ENCODE measurements at places on chromosomes 3 and 15.

DNA sequence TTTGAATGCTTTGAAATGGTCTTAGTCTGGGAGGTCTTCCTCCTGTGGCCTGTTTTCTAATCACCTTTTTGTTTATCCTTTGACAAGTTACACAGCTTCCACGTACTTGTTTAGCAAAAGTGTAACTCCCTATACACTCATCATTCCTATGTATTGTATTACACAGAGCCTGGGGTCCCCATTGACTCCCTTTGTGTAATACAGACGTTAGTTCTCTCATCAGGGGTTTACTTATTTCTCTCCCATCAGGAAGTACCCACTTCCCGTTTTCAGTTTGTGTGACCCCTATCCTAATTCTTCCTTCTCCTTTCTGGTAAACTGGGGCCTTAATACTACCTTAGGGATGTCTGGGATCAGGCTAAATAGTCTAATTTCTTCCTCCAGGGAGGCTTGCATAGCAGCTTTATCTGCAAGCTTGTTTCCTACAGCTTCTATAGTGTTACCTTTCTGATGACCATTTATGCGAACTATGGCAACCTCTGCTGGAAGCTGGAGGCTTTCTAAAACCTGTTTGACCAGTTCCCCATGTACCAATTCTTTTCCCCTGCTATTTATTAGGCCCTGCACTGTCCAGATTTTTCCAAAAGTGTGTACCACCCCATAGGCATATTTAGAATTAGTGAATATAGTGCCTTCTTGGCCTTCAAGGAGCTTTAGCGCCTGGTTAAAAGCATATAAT, 22.4 kb downstream of the ARL8B start:
- no peak for DNase-seq

DNA sequence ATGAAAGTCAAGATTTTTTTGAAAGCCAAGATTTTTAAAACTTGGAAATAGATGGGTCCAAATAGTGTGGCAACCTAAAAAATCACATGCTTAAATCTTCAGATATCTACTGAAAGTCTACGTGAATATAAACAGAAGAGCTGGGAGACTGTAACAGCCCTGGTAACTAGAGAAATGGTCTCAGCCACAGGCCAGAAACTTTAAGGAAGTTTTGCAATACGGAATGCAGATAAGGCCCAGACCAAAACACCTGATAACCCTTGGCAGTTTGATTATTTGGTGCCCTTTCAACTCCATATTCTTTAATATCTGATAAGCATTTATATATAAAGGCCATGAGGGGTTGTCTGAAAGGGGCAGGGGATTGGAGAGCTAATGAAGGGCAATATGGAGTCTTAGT, 537.3 kb upstream of the TGFBR2 start:
- DNase-seq, result no peak

DNA sequence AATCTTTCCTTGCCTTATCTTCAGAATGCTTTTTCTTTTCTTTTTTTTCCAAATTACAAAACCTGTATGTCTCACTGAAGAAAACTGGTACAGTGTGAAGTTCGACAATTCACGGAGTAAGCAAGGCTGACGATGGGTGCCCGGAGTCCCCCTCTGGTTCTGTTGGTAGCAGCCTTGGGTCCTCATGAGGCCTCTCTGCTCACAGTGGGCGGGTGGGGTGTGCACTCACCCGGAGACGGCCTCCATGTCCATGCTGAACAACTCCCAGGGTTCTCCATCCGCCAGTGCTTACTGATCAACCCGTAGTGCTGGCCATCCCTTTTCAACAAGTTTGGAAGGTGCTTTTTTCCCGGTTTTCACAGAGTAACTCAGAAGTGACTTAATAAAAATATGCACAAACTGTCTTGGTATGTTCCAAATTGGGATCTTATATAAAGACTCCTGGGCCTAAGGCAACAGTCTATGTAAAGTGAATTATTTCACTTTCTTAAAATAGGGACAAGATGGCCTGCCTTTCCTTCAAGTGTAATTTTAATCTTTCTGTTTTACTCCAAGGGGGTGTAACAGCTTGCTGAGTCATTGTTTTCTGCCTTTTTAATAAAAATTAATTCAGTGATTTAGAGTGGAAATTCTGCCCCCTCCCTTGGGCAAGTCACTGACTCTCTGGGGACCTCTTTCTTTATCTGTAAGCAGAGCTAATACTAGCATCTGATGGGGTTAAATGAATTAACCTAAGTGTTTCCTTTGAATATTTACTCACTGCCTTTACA, 23.7 kb downstream of the LRRK1 start:
- DNase-seq, result no peak

DNA sequence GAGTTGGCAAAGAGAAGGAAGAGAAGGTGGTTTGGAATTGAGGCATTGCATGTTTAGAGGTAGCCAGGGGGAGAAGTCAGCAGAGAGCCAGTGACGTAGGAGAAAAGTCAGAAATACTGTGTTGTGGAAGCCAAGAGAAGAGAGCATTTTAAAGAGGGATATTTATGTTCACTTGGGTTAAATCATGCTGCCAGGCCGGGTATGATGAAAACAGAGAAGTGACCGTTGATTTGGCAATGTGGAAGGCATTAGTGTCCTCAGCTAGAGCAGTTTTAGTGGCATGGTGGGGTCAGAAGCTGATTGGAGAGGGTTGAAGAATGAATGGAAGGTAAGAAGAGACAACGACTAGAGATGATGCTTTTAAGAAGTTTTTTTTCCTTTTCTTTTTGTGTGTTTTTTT, 24.5 kb downstream of the RASA2 start:
- no peak for DNase-seq

- DNase-seq, result no peak
Measured at GRCh38 chr15:100628746-100629145, 26.4 kb downstream of the ASB7 start.

DNA sequence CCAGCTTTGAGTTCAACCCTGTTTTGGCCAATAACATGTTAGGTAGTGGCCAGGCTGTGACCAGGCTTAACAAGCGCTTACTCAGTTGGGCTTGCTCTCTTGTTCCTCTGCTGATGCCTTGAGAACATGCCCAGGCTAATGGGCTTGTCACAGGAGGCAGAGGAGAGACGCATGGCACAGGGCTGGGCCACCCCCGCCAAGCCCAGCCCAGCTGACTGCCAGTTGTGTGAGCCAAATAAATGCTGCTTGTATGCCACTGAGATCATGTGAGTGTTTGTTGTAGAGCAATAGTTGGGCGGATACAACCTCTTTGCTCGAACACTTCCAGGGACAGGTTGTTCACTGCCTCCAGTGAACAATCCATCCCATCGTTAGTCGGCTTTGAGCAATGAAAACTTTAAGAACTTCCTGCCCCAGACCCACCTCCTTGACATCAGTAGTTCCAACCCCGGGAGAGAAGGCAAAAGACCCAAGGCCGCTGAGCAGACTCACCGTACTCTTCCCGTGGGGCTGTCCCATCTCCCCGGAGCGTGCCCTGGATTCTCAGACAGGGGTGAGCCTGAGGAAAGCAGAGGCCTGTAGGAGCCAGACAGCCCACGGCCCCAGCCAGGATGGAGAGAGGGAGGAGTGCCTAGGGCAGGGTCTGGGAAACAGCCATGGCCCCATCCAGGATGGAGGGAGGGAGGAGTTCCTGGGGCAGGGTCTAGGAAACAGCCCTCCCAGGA, 4.1 kb downstream of the PLA2G4F start:
- no peak for DNase-seq

DNA sequence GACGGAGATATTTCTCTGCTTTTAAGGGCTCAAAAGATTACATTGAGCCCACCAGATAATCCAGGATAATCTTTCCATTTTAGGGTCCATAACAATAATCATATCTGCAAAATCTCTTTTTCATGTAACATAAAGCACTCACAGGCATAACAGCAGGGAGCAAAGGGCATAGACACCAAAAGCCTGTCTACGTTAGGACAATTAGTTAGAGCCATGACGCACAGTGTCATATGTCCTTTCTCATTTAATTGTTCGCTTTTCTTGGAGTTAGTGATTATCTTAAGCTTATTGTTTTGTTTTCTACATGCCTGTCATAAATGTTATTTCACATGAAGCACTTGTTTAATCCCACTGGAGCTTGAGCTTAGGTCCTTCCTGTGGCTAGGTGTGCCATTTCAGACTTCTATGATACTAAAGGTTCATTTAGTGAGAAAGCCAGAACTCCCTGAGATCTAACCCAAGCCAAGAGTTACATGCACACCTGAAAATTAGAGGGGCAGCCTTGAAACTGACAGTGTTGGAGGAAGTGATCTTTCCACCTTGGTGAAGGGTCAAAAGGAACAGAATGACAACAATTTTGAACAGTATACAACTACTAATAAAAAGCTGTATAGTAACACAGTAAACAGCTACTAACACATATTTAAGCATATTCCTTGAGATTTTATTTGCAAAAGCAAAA, 11.7 kb upstream of the HHATL start:
- no peak for DNase-seq

GRCh38 chr3:28601291-28601690, 252.7 kb upstream of the AZI2 start:
- DNase-seq, result no peak

GRCh38 chr15:90190606-90191343, 10.4 kb upstream of the SEMA4B start:
- no peak for DNase-seq

DNA sequence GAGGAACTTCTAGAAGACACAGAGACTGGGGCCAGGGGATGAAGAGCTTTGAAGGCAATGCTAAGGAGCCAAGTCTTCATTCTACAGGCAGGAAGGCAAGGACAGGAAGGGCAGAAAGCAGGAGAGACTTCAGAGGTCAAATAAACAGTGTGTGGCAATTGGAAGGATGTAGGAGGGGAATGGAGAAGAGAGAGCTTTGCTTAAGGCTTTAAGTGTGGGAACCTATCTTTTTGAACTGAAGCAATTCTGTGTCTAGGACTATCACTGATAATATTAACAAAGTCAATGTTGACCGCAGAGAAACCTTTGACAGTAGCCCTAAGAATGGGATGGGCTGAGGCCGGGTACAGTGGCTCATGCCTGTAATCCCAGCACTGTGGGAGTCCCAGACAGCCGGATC, 325.0 kb downstream of the FOXP1 start:
- no peak for DNase-seq

DNA sequence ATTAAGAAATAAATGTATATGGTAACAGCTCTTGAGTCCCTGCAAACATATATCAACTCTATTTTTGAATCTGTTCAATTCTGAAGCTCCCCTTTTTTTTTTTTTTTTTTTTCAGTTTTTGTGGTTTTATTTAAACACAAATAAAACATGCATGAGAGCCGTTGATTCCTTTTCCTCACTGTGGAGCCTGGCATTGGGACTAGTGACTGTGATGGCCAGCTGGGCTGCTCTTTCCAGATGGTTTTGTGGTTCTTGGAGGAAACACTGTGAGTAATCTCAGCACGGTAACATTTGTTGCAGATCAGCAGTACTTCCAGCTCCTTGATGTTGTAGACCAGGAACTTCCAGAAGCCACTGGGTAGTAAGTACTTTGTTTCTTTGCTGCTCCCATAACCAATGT, 15.9 kb downstream of the EMC7 start:
- peak; percentile 48 for DNase-seq

- no peak for DNase-seq
Measured at GRCh38 chr3:191707817-191708216, 246.9 kb downstream of the PYDC2 start.

- DNase-seq, result no peak
Measured at GRCh38 chr3:158842976-158843375, 41.1 kb downstream of the MFSD1 start.

GRCh38 chr3:66629982-66630368, 129.2 kb upstream of the LRIG1 start:
- DNase-seq, result no peak

DNA sequence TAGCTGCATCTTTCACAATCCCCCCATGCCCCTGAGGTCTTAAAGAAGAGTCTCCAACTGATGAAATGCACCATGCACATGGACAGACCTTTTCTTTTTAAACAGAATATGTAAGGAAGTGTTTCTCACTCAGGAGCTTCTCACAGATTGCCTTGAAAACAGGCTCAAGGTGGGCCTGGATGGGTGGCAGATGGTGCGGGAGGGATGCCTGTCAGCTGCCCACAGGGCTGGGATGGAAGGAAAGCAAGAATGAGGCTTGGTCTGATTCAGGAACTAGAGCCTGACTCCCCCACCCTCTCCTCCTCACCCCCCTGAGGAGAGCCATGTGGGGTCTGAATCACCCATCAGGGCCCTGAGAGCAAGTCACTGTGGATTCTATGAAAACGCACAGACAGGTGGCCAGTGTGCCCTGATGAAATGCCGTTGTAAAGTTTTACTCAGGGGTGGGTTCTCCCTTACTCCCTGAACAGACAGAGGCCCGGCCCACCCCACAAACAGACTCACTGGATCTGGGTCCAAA, 67.2 kb downstream of the UMPS start:
- no peak for DNase-seq

- no peak for DNase-seq
Measured at GRCh38 chr3:196108075-196108743, 26.3 kb upstream of the TFRC start.

DNA sequence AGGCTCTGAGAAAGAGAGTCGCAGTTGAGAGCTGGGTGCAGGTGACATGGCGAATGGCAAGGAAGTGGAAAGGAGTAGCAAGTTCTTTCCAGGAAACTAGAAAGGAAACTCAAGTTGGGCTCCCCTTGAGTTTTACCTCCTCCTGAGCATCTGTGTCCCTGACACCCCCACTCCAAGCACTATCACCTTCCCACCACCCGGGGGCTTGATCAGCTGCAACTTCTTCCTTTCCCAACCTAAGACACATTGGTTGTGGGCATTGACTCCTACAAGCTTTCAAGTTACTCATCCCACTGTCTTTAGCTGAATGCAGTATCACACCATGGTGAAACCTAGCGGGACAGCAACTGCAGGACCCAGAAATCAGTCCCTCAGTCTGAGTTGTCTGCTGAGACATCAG, 256.6 kb upstream of the NR2F2 start:
- no peak for DNase-seq

GRCh38 chr3:10506696-10507095, 1.3 kb upstream of the ATP2B2 start:
- DNase-seq, result no peak

- peak; percentile 86 for DNase-seq
Measured at GRCh38 chr3:188348435-188349244, 194.7 kb downstream of the LPP start.

DNA sequence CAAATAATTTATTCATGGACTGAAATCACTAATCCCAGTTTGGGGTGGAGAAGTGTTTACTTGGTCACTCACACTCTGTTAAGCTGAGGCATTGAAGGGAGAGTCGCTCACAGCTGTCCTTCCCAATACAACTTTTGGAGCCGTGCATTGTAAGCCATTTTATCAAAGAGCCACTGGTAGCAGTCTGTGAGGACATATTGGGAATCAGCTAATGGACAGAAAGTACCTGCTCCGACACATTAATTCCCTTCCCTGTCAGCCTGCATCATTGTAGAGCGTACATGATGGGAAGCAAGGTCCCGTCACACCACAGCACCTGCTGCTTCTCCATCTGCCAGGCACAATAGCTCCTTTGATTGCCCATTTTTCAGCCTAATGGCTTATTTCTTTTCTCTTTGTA, 643.2 kb downstream of the SQOR start:
- DNase-seq, result no peak
